ENCODE measurements at places on chromosomes 16 and 17.

DNA sequence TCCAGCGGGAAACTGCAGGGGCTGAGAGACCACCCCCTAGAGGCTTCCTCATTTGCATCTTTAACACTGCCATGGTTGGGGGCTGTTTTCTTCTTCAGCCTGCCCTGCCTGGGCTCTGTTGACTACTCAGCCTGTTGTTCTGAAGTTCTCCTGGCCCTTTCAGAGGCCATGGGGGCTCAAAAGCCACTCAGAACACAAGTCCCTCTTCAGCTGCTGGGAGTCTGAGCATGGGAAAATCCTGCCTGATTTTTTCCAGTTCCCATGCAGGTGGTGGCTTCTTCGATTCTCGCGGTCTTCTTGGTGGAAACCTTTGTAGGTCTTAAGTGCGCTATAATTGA is 36.3 kb downstream of the PLCG2 start:
- no peak for DNase-seq

DNA sequence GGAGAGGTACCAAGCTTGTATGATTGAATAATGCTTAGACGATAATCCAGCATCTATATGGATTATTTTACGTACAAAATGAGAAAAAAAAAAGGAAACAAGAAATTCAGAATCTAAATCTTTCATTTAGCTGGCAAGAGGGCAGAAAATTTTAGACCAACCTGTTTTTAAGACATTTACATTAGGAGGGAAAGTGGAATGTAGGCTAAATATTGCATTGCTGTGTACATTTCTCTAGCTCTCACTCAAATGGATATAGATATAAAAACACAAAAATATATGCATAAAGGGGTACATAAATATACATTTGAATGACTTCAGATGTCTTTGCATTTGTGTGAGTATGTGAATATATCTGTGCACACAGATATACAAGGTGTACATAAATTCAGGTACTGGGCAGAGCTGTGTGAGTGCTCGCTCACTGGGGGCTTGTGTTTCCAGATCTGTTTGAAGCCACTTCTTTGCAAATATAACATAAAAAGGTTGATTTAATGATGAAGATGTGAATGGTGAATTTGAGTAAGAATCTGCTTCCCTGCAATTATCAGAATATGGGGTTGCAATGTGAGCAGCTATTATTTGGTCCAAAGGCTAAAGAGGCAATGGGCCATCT is 14.2 kb upstream of the ZFHX3 start:
- DNase-seq, result no peak

DNA sequence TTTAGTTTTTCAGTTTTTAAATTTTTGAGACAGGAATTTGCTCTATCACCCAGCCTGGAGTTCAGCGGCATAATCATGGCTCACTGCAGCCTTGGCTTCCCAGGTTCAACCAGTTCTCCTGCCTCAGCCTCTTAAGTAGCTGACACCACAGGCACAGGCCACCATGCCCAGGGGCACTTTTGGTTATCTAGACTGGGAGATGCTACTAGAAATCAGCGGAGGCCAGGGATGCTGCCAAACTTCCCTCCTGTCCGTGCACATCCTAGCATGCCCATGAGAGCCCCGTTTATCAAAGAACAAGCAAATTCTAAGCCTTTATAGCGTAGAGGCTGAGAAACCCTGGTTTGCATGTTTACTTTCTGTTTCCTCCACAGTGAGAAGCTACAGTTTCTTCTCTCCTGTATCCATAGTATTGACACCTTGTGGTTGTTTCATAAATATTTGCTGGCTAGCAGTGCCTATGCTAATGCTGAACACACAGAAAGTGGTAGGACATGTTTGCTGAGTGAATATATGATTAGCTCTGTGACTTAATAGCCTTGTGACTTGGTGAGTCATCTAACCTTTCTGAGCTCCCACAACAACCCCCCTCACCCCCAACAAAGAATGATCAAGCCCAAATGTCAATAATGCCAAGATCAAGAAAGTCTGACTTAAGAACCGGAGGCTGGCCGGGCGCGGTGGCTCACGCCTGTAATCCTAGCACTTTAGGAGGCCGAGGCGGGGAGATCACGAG is 39.2 kb upstream of the MAF start:
- peak; percentile 35 for DNase-seq

DNA sequence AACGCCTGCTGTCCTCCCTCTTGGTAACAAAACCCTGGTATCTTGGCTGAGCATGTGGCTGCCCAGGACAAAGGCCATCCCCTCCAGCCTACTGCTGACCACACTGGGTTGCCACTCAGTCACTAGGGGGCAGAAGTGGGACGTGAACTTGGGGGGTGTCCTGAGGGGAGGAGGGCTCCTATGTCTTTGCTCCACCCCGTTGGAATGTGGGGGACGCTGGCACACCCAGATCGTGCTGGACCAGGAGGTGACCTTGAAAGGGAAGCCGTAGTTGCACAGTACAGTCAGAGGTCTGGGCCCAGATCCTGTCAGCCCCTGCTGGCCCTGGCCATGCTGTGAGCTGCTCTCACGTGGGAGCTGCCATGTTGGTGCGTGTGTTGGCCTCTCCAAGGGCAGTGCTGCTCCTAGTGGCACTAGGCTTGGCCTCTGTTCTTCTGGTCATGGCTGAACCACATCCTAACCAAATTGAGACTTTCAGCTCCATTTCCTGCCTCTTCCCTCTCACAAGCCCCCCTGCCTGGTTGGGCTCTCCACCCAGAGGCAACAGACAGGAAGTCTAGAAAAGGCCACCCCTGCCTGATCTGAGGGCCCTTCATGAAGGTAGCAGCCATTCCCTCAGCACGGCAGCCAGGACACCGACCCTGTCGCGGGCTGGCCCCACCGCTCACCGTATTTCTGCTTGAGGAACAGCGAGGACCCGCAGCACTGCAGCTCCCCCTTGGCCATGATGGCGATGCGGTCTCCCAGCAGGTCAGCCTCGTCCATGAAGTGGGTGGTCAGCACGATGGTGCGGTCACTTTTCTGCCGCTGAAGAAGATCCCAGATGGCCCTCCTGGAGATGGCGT is 29.0 kb upstream of the RNPS1 start:
- DNase-seq, result no peak

GRCh38 chr16:81266680-81267095 is 28.2 kb downstream of the BCO1 start:
- DNase-seq, result peak; percentile 4

DNA sequence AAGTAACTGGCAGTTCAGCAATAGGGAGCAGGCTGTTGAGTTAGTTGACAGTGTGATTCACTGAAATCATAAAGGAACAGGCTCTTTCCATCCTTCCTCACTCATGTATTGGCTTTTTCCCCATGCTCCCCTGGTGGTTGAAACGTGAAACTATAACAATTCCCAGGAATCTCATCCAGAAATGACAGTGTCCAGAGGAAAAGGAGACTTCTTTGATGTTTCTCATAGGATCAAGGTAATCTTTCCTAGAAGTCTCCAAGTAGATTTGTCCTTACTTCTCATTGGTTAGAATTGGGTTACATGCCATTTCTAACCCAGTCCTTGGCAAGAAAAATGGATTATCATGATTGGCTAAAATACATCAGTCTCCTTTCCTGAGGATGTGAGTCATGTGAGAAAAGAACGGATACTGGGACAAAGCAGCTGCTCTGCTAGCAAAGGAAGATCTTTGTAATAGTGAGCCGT is 14.4 kb downstream of the TTC19 start:
- no peak for DNase-seq

GRCh38 chr16:89349947-89350633 is 132.6 kb downstream of the ZNF778 start:
- DNase-seq, result no peak

- DNase-seq, result no peak
Observed at GRCh38 chr16:53740476-53740875, 36.5 kb downstream of the FTO start.

- DNase-seq, result no peak
Observed at GRCh38 chr16:51544851-51545467, 393.9 kb upstream of the SALL1 start.

GRCh38 chr17:14011740-14012405 is 57.4 kb upstream of the COX10 start:
- DNase-seq, result no peak

- no peak for DNase-seq
Observed at GRCh38 chr16:85141491-85142128, 29.3 kb upstream of the CIBAR2 start.

DNA sequence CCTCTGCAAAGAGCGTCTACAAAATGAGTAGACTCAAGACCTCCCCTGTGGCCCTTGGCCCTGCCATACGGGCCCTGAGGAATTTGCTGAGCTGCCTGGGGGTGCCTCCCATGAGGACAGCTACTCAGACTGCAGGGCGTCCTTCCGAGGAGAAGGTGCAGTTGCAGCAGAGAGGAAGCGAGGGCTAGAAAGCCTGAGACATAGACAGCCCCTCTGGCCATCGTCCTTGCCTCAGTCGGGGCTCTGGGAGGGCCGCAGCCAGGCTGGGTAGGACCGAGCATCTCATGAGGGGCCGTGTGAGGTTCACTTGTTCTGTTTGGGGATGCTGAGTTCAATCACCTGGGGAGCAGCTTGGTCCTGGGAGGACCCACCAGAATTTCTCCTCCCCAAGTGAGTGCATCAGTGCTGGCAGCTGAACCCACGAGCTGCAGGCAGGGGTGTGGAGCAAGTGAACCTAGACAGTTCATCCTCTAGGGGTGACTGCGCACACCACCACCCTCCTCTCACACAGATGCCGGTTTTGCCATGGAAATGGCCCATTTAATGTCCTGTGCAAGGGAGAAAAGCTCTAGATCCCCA is 20.3 kb downstream of the RAB11FIP4 start:
- DNase-seq, result no peak

DNA sequence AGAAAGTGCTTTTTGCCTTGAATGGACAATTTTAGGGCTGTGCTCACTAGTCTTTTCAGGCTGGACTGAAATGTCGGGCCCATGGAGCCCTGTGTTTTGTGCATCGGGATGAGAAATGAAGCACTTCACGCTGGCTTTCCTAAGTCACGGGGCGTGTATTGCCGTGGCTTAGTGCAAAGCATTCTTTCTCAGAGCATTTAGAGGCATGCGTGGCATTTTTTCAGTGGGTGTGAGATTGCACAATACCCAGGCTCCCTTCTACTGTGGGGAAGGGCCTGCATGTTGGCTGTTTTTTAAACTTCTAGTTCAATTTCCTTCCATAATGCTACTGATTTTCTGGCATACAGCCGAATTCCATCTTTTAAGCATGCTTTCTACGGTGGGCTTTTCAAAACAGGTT is 12.6 kb upstream of the POLR3E start:
- DNase-seq, result no peak

- DNase-seq, result no peak
Observed at GRCh38 chr17:81651692-81652091, 4.7 kb downstream of the PDE6G start.

- DNase-seq, result no peak
Observed at GRCh38 chr17:70028978-70029767, 45.9 kb upstream of the KCNJ16 start.
